ENCODE measurements at places on chromosomes 2 and 18.

DNA sequence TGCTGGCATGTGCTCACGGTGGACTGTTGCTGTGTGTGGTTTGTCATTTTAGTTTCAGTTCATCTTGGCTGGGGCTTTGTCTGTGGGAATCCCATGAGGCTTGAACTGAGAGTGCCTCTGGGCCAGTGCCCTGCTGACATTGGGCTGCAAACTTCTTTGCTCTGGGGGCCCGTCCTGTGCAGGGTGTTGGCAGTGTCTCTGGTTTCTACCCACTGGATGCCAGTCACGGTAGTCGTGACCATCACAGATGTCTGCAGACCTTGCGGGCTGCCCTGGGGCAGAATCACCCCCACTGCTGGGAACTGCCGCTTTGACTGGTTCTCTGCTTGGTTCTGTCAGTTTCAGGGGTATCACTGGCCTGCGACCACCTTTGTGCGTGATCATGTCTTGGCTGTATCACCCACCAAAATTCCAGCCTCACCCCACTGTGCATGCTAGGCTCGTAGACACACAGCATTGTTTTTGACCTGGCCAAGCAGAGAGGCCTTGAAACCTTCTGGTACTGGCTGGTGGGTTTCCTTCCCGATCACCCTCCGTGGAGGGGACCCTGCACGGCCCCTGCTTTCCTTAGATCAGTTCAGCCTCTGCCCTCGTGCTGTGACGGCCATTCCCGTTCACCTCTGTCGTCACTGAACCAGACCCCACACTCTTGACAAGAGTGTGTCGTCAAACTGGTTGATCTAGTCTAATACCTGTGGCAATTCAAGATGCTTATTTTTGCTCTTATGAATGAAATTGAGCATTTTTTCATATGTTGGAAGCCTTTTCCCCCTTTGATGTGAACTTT is 57.6 kb downstream of the KCNG2 start:
- no peak for DNase-seq

DNA sequence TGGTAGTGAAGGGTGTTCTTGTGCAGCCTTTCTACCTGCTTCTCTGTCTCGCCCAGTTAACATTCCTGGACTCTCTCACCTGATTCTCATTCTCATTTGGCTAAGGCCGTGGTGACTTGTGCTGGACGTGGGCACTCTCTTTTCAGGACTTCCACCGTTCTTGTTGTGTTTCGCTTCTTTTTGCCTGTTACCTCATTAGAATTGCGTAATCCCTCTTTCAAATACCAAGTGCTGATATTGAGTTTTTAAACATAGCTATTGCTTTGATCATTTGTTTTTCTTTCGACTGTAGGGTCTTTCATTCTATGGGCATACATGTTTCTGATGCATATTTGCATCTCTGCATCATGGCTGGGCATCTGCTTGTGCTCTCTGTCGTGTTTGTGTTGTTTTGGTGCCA is 287.0 kb downstream of the ALPK2 start:
- DNase-seq = no peak

GRCh38 chr2:218882461-218882816 is 1.8 kb downstream of the WNT10A start:
- DNase-seq = no peak

- DNase-seq = no peak
Measured at GRCh38 chr2:172323256-172323655, 104.1 kb upstream of the ITGA6 start.

- no peak for DNase-seq
Measured at GRCh38 chr2:172864182-172864581, 128.5 kb downstream of the RAPGEF4 start.

GRCh38 chr2:126658319-126658904 is 2.5 kb downstream of the GYPC start:
- no peak for DNase-seq

GRCh38 chr2:176025932-176026331 is 23.9 kb upstream of the LNPK start:
- no peak for DNase-seq
